ENCODE measurements at places on chromosomes 7 and 10. TPM values are rescaled to one million over a fixed set of nuclear protein-coding genes. Genes with fewer than 3 reads are reported as not detected.
A peak's percentile ranks its signal among the peaks of the same experiment; 100 is the strongest.

DNA sequence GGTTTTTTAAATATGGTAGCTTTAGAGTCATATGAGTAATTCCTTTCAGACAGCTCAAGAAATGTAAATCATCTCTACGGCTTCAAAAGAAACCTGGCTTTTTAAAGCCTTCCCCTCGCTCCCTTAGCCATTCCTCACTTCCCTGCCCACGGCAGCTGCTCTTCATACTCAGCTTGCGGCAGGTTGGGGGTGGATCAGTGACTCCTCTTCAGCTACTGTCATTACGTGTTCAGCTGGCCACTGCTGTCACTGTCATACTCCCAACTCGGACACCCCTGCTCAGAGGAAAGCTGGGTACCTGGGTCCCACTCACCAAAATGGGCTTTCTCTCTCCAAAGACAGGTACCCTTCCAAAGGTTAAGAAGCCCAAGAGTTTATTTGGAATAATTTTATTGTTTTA, 6.6 kb downstream of the YWHAG start:
- DNase-seq: no peak
- H3K36me3 ChIP-seq: peaks cover 3% of the 10 kb centered on the region
- no peak overlapping the region for H3K4me3 ChIP-seq
- no peaks in the 10 kb centered on the region for H3K27me3 ChIP-seq
- H3K27ac ChIP-seq: peak overlapping the region; percentile 21

The GSTO1 gene
- 60.8 TPM for total RNA-seq

GRCh38 chr10:46106410-46107255, 60.6 kb upstream of the MSMB start:
- peak overlapping the region; percentile 69 for H3K4me3 ChIP-seq
- H3K36me3 ChIP-seq: no peaks in the 10 kb centered on the region
- H3K27me3 ChIP-seq: peaks cover 14% of the 10 kb centered on the region
- DNase-seq: peak; percentile 48
- no peaks in the 10 kb centered on the region for H3K4me1 ChIP-seq

DNA sequence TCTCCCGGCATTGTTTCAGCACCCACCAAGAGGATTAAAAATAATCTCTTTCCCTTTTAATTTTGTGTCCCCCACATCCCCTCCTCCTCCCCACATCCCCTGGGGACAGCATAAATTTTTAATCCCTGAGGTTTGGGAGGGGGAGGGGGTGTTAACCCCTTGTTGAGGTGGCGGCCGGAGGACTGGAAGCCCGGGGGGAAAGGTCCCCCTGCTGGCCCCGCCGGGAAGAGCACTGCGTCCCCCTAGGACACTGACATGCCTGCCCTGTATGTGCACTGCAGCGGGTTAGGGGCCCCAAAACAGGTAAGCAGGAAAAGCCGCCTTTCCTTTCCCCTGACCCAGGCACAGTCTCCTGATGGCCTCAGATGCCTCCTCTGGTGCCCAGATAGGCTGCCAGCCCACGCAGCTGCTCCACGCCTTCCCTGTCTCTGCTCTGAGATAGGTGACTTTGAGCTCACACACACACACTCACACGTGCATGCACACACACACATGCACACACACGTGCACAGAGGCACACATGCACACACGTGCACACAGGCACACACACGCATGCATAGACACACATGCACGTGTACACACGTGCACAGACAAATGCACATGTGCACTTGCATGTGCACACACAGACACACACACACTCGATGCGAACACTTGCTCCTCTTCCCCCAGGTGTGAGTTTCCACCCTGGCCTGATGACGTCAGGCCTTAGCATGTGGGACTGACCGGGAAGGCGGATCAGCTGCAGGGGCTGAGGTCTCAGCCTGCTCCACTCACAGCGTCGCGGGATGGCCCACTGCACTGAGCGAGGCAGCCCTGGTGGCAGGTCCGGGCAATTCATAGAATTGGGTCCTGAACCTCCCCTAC, 12.3 kb downstream of the CNPY1 start:
- DNase-seq: no peak
- peaks cover 10% of the 10 kb centered on the region for H3K4me1 ChIP-seq
- no peak overlapping the region for H3K27ac ChIP-seq

- DNase-seq: no peak
- no peaks in the 10 kb centered on the region for H3K36me3 ChIP-seq
- H3K27ac ChIP-seq: no peak overlapping the region
- H3K4me3 ChIP-seq: no peak overlapping the region
- H3K27me3 ChIP-seq: no peaks in the 10 kb centered on the region
Observed at GRCh38 chr10:114723991-114724715, 66.1 kb upstream of the ABLIM1 start.

GRCh38 chr10:77687621-77688020, 50.0 kb upstream of the KCNMA1 start:
- DNase-seq: no peak
- no peaks in the 10 kb centered on the region for H3K36me3 ChIP-seq
- H3K27ac ChIP-seq: no peak overlapping the region
- H3K4me1 ChIP-seq: no peaks in the 10 kb centered on the region
- H3K4me3 ChIP-seq: no peak overlapping the region

The CC2D2B gene
- 0.96 TPM for total RNA-seq

The NEUROD6 gene
- total RNA-seq: not detected
